CMK (cell line): ENCODE measurements at places on chromosomes 7 and 10.

DNA sequence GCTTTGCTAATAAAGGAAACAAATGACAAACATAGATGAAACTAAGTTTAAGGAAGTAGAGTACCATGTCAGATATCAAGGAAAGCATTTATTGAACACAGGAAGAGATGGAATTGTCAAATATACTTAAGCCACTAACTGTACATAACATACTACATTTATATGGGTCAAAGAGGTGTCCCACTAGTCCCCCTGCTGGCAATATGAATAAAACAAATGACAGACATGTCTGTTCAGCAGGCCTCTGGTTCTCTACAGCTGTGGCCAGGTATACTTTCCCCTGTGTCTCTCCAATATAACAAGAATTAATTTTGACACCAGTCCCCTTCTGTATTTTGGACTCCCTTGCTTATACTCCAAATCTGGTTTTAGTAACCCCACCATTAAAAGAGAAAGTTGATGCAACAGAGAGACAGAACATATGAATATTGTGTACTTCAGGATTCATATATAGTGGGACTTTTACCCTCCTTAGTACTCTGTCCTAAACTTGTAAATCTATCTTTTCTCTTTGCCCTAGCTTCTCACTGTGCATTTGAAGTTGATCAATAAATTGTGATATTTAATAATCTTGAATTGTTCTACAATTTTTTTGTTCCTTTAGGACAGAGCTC, 42.9 kb downstream of the CD36 start:
- no peak for DNase-seq

DNA sequence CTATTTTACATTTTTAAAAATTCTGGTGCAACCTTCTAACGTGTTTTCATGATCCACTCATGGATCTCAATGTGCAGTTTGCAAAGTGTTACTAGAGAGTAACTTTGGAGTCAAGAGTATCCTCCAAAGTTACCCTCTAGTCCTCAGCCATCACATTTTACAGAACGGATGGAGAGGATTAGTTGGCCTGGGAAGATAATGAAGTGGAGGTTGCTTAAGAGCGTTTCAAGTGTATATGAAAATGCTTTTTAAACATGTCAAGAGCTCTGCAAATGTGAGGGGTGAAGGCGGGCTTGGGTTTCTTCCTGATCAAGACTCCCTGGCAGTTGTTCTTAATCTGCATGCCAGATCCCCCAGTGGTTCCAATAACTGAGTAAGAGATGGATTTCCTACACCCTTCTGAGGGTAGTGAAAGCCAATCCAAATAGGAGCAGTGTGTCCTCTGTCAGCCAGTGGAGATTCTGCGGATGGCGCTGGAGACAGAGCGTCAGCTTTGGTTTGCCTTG, 299.4 kb upstream of the NPVF start:
- DNase-seq: no peak

DNA sequence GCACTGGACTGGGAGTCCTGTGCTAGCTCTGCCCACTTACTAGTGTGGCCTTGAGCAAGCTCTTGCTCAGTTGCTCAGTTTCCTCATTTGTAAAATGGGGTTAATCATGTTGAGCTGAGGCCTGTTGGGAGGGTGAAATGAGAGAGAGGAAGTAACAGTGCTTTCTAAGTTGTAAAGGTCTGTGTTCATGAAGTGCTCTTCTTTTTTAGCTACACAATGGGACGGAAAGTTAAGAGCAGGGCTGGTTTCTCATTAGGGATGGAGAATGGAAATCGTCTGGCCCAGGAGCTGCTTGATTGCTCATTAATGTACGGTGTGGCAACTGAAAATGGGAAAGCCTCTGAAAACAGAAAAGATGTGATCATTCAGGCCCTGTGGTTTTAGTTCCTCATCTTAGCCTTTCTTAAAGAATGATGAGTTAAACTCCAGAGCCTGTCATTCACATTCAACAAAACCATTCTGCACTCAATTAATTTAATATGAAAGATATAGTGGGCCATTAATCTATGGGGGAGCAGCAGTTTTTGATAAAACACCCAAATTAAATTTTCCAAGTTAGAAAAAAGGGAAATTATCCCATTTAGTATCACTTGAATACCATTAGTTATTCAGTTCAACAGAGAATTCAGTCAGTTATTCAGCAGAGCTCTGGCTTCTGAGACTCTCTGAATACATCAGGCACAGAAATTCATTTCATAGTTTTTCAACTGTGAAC, 60.5 kb downstream of the SH2D4B start:
- no peak for DNase-seq

DNA sequence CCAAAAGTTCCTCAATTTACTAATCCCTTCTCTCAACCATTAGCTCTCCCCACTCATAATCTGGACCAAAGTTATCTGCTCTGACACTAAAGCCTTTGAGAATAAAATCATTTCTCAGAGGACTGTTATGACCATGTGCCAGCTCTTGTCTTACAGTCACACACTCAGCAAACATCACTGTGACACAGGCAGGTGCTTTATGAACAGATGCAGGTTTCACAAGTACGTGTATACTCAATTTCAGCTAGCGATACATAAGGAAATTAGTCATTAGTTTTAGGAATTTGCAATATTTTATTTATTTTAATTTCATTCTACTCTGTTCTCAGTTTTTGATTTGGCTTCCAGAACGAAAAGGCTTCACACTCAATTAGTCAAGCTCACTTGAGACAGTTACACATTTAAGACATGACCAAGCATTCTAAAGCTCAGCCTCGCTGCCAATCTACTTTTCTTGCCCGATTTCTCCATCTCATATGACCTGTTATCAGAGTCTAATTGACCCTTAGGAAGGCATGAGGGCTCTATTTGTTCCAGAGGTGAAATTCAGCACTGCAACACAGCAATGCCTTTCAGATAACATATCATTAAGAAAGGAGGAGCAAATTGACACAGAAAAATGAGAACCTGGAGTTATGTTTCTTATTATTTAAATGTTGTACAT, 76.8 kb downstream of the TFEC start:
- no peak for DNase-seq

- DNase-seq: peak; percentile 11
Measured at GRCh38 chr10:118698421-118698820, 56.3 kb downstream of the CACUL1 start.
